ENCODE measurements at places on chromosomes 3 and 15. TPM values are rescaled to one million over a fixed set of nuclear protein-coding genes. Genes with fewer than 3 reads are reported as not detected.

GRCh38 chr3:127997016-127997415, 55.2 kb upstream of the SEC61A1 start:
- H3K4me1 ChIP-seq: peaks cover 5% of the 10 kb centered on the region
- H3K4me3 ChIP-seq: no peak overlapping the region
- no peaks in the 10 kb centered on the region for H3K36me3 ChIP-seq
- H3K27me3 ChIP-seq: peaks cover 5% of the 10 kb centered on the region
- no peak overlapping the region for H3K27ac ChIP-seq
- no peak for DNase-seq

Gene HYKK
- total RNA-seq: 5.0 TPM

Gene LIPH
- 0.16 TPM for total RNA-seq

- H3K27ac ChIP-seq: no peak overlapping the region
Observed at GRCh38 chr3:113712129-113712528, 15.7 kb upstream of the USF3 start.

GRCh38 chr3:173889596-173889995, 492.1 kb downstream of the NLGN1 start:
- H3K27ac ChIP-seq: no peak overlapping the region
- no peak overlapping the region for H3K4me3 ChIP-seq
- H3K4me1 ChIP-seq: no peaks in the 10 kb centered on the region
- no peak for DNase-seq
- no peaks in the 10 kb centered on the region for H3K36me3 ChIP-seq

GRCh38 chr3:32194653-32195052, 43.8 kb upstream of the CMTM8 start:
- H3K36me3 ChIP-seq: no peaks in the 10 kb centered on the region
- no peak for DNase-seq
- no peak overlapping the region for H3K27ac ChIP-seq
- no peak overlapping the region for H3K4me3 ChIP-seq

GRCh38 chr15:69834761-69835160, 263.0 kb downstream of the TLE3 start:
- no peak overlapping the region for H3K27ac ChIP-seq
- DNase-seq: no peak
- no peaks in the 10 kb centered on the region for H3K27me3 ChIP-seq
- no peaks in the 10 kb centered on the region for H3K4me1 ChIP-seq

GRCh38 chr3:196883361-196883760, 15.6 kb downstream of the SENP5 start:
- DNase-seq: no peak
- no peaks in the 10 kb centered on the region for H3K36me3 ChIP-seq
- H3K27me3 ChIP-seq: no peaks in the 10 kb centered on the region
- no peak overlapping the region for H3K4me3 ChIP-seq

Gene FSIP1
- total RNA-seq: 2.1 TPM

GRCh38 chr3:102079809-102080197, 230.5 kb downstream of the NFKBIZ start:
- DNase-seq: no peak
- H3K36me3 ChIP-seq: no peaks in the 10 kb centered on the region
- no peaks in the 10 kb centered on the region for H3K27me3 ChIP-seq
- peaks cover 24% of the 10 kb centered on the region for H3K4me1 ChIP-seq
- H3K4me3 ChIP-seq: no peak overlapping the region

DNA sequence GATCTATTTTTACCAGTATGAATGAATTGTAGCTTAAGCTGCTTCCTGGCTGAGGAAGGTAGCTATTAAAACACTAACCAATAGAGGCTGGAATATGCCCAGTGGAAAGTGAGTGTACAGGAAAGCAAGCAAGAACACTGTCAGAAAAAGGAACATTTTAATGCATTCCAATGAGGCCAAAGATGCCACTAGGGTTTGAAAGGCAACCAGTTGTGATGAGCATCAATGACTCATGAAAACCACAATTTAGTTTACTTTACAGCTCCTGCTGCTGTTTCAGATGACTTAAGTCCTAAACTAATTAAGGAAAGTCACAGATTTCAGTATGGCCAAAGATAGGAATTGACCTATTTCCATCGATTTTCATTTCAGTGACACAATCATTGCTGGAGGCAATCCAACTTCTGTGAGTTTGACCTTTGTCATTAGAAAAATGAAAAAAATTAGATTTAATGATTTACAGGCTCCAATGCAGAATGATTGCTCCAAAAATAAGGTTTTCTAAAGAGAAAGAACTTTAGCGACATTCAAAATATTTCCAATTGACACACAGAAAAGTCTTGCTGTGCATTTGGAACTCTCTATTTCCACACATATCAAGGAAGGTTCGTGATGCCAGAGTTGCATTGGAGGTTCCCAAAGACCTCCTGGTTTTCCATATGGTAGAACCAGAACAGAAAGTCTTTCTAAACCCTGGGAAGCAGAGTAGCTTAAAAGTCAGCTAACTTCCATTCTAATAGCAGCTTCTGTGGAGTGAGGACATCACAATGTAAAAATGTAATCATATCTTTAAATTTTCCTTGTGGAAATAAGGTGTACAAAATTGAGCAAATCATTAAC, 103.0 kb downstream of the SUCNR1 start:
- H3K27ac ChIP-seq: no peak overlapping the region
- H3K4me3 ChIP-seq: no peak overlapping the region
- no peaks in the 10 kb centered on the region for H3K27me3 ChIP-seq

- DNase-seq: no peak
- no peak overlapping the region for H3K4me3 ChIP-seq
- no peaks in the 10 kb centered on the region for H3K36me3 ChIP-seq
- no peaks in the 10 kb centered on the region for H3K4me1 ChIP-seq
- no peak overlapping the region for H3K27ac ChIP-seq
- H3K27me3 ChIP-seq: no peaks in the 10 kb centered on the region
Observed at GRCh38 chr15:70473581-70474370, 289.6 kb downstream of the UACA start.

DNA sequence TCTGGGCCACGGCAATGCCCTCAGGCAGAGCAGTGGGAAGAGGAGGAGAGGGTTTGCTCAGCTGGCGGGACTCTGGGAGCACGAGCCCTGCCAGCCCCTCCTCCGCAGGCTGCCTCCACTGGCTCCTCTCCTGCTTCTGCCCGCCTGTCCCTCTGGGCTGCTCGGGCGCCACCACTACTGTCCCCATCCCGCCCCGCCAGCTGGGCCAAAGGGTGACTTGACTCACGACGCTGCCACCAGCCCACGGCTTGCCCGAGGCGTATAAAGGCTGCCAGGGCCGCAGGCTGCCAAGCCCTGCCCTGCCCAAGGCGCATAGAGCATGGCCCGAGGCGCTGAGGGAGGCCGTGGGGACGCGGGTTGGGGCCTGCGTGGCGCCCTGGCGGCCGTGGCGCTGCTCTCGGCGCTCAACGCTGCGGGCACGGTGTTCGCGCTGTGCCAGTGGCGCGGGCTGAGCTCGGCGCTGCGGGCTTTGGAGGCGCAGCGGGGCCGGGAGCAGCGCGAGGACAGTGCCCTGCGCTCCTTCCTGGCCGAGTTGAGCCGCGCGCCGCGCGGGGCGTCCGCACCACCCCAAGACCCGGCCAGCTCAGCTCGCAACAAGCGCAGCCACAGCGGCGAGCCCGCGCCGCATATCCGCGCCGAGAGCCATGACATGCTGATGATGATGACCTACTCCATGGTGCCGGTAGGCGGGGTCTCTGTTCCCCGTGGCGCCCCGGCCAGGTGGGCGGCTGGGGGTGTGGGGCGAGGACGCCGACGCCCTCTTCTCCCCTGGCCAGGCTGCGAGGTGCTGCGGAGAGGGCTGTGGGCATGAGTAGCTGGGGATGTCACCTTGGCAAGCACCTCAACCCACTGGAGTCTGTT, at the start of gene GLDN:
TSS of gene GLDN (plus strand) at position 290 of the 861 bp plus-strand sequence. CDS start at position 320, 30 bp downstream.
- H3K27ac ChIP-seq: no peak within 1 kb of the TSS
- peak within 1 kb of the TSS; percentile 72 for H3K4me3 ChIP-seq
- peaks cover 3% of the 10 kb centered on the region for H3K4me1 ChIP-seq
- H3K27me3 ChIP-seq: peaks cover 51% of the 10 kb centered on the region

DNA sequence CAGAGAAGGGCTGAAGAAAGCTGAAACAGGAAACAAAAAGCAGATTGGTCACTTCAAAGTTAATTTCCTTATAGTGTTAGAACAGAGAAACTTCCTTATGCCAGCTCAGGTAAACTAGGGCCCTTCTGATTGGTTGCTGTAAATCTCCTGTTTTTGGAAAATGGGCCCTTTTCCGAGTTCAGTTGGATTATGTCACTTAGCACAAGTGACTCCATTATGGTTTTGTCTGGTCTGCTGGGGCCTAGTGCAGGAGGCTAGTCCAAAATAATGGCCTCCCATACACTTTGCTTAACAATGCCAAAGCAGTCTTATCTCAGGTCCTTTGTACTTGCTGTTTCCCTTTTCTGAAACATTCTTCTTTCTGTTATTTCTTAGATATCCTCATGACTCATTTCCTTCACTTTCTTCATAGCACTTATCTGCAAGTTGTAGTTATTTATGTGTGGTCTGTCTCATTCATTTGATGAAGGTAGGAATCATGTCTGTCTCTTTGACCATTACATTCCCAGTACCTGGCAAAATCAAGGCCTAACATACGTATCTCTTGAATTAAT, 7.7 kb upstream of the DCP1A start:
- no peak for DNase-seq
- no peaks in the 10 kb centered on the region for H3K27me3 ChIP-seq
- H3K36me3 ChIP-seq: no peaks in the 10 kb centered on the region
- no peak overlapping the region for H3K4me3 ChIP-seq
- no peaks in the 10 kb centered on the region for H3K4me1 ChIP-seq

DNA sequence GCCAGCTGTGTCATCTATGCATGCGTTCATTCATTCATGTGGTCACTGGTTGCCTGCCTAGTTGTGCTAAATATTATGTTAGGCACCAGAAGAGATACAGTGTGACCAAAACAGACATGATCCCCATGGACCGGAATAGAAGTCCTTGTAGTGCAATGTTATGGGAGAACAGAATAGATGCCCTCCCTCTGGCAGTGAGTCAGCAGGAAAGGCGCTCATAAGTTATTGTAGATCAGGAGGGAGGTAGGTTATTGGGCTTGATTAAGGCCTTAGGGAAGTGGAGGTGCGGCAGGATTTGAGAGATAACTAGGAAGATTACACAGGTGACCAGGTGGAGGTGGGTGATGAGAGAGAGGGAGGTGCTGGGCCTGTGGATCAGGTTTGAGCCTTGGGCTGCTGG, 5.2 kb downstream of the MCTP2 start:
- H3K4me1 ChIP-seq: peaks cover 26% of the 10 kb centered on the region
- H3K27me3 ChIP-seq: peaks cover 16% of the 10 kb centered on the region
- no peaks in the 10 kb centered on the region for H3K36me3 ChIP-seq
- DNase-seq: no peak

Gene TUSC7
- not detected for total RNA-seq

Gene FSTL1
- 272 TPM for total RNA-seq

GRCh38 chr3:194470615-194471014, 16.2 kb downstream of the ATP13A3 start:
- no peak overlapping the region for H3K4me3 ChIP-seq
- H3K36me3 ChIP-seq: no peaks in the 10 kb centered on the region
- no peak overlapping the region for H3K27ac ChIP-seq
- H3K27me3 ChIP-seq: no peaks in the 10 kb centered on the region
- no peak for DNase-seq
- H3K4me1 ChIP-seq: peaks cover 13% of the 10 kb centered on the region

DNA sequence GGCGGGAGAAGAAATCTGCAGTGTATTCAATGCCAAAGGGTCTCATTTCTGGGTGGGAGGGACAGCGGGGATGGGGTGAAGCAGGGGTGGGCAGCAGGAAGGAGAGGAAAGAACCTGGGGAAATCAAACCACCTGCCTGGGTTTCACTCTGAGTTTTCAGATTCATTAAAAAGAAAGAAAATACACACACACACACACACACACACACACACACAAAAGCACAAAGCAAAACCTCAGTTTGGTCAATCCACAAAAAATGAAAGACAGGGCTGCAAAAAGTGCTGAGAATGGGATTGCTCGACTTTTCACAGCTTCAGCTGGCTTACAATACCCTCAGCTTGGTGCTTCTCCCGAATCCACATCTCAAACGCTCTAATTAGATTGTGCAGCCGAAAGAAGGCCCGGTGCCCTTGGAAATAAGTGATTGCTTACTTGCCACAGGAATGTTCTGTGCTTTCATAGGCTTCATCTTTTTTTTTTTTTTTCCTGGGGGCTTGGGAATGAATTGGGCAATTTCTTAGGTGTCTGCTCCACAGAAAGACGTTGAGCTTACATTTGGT, 370.5 kb downstream of the RORA start:
- H3K4me3 ChIP-seq: no peak overlapping the region
- H3K27me3 ChIP-seq: no peaks in the 10 kb centered on the region
- no peak overlapping the region for H3K27ac ChIP-seq
- peak; percentile 41 for DNase-seq
- no peaks in the 10 kb centered on the region for H3K36me3 ChIP-seq
- H3K4me1 ChIP-seq: peaks cover 11% of the 10 kb centered on the region

DNA sequence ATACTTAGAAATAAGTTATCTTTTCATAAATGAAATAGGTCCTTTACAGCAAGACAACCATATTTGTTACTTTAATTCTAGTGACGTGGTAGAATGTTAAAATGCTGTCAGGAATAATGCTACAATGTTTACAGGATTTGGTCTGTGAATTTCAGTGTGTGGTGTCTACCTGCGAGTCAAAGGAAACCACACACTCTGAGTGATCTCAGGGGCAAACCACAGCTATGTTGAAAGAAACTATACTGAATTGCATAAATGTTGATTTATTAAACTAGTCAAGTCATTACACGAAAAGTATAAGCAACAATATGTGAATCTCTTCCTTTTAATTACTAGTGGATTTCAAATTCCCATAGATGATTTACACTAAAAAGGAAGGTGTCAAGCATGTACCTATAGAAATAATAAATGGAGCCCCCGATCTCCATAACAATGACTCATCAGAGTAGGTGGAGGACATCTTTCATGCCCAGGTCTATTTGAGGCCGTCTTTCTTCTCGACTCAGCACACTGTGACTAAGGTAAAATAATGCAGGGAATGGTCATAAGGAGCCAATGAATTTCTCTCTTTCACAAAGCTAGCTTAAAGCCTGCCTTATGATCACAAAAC, 463.0 kb downstream of the ERC2 start:
- H3K27ac ChIP-seq: no peak overlapping the region
- H3K27me3 ChIP-seq: no peaks in the 10 kb centered on the region
- H3K4me1 ChIP-seq: peaks cover 44% of the 10 kb centered on the region
- H3K36me3 ChIP-seq: no peaks in the 10 kb centered on the region
- H3K4me3 ChIP-seq: no peak overlapping the region
- peak; percentile 21 for DNase-seq

DNA sequence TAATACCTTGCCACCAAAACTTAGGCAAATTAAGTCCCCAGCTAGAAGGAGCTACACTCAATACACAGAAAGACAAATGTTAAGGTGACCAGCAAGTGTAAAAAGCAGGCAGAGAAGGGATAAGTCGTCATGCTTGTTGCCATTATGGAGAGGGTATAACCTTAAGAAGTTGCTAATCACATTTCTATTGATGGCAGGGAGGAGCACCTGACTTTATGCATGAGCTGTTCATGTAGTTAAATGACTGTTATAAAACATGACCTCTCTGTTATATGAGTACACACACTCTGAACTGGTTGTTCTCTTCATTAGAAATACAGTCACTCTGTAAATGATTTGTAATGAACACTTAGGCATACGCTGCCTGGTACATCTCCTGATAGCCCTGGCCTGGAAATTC, 6.6 kb upstream of the CCNL1 start:
- no peak overlapping the region for H3K4me3 ChIP-seq
- no peaks in the 10 kb centered on the region for H3K36me3 ChIP-seq

- no peaks in the 10 kb centered on the region for H3K27me3 ChIP-seq
- H3K27ac ChIP-seq: no peak overlapping the region
- H3K4me3 ChIP-seq: no peak overlapping the region
Observed at GRCh38 chr15:80820092-80820491, 40.9 kb downstream of the CEMIP start.

- H3K36me3 ChIP-seq: no peaks in the 10 kb centered on the region
- H3K27ac ChIP-seq: no peak overlapping the region
- DNase-seq: no peak
Observed at GRCh38 chr3:29004885-29005599, 275.8 kb upstream of the RBMS3 start.

Gene ARL8B
- total RNA-seq: 25.5 TPM

Gene TIPIN
- total RNA-seq: 25.3 TPM

Gene CSNK1G1
- 13.4 TPM for total RNA-seq

All from GM23338 (cell line).